Naive thymus-derived CD4-positive, alpha-beta T cell (primary cell): ENCODE measurements at places on chromosomes 6 and 20. TPM values are rescaled to one million over a fixed set of nuclear protein-coding genes. Genes with fewer than 3 reads are reported as not detected.

The EYA2 gene
- total RNA-seq = not detected

DNA sequence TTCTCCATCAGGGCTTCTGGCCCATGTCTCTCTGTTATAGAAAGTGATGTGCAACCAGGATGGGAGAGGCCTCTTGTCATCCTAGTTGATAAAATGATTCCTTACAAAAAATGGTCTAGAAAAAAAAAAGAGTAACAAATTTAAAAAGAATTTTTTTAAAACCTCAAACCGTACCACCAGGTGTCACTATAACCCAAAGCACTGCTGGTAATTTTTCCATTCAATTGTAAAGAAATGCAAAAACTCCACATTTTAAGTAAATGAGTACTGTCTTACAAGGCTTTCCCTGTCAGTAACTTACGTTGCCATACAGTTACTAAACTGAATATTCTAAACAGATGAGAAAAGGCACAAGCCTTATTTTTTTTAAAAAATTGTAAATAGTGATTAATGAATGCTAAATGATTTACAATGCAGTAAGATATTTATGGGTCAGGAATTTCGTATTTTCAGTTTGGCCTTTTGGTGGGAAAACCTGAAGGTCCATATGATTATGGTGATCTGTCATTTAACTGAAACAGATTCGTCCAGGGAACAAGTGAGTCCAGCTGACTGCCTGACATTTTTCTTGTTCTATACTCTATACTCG, 95.4 kb downstream of the OGFRL1 start:
- no peaks in the 10 kb centered on the region for H3K27me3 ChIP-seq
- DNase-seq = no peak
- H3K36me3 ChIP-seq = no peaks in the 10 kb centered on the region
- H3K4me1 ChIP-seq = no peaks in the 10 kb centered on the region
- no peak overlapping the region for H3K27ac ChIP-seq

The CDH26 gene
- 1.6 TPM for total RNA-seq

The PDCD2 gene
- 76.1 TPM for total RNA-seq
